ENCODE measurements at places on chromosomes 1 and 21.

DNA sequence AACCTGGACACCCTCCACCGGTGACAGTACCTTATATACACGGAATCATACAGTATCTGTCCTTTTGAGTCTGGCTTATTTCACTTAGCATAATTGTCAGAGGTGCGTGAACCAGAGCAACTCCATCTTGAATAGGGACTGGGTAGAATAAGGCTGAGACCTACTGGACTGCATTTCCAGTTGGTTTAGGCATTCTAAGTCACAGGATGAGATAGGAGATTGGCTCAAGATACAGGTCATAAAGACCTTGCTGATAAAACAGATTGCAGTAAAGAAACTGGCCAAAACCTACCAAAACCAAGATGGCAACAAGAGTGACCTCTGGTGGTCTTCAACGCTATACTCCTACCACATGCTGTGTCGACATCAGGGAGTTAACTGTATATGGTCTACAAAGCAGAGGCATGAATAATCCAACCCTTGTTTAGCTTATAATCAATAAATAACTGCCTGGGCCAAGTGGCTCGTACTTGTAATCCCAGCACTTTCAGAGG is 1.4 kb upstream of the FDPS start:
- no peak for DNase-seq

DNA sequence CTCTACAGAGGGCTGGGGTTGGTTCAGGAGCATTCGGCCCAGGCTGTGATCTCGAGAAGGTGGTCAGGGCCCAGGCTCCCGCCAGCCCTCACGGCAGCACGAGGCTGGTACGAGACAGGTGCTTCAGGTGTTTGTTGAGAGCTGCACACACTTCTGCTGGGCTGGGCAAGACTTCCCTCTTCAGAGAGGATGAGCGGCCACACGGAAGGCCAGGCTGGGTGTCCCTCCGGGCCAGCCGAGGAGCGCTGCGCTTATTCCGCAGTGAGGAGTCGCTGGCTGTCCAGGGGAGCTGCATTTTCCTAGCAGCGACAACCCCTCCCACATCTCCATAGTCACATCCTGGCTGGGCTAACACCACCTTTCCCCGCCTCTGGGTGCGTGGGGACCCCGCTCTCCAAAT is 50.5 kb downstream of the PDE9A start:
- no peak for DNase-seq

DNA sequence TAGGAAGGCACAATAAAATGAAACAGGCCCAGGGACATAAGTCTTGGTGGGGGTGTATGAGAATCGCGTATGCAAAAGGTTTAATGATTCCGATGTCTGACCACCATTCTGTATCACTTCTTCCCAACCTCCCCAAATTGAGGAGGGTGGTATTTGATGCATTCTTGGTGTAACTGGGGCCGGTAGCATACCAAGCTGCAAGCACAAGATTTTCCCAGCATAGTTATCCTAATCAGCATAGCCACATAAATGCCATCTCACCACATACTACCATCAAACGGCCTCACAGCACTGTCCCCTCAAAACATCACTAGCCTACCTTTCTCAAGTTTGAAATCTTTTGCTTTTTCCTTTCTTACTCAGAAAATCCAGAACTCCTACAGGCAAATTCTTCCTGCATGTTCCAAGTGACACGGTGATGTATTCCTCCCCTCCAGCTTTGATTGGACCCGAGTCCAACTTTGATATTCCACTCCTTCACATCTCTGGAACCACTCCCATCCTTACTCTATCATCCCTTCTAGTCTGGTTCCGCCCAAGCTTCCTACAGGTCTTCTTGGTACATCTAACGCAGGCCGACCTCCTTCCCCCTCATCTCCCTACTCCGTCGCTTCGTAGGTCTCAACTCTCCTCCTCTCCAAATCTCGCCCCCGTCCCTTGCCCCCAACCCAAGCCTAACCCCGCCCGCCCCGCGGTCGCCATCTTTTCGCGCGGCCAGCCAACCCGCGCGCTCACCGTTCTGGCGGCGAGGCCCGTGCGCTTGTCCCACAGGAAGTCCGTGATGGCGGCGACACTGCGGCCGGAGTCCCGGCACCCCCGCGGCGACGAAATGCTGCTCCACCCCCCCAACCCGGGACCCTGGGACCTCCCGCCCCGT is 600 bp downstream of the CLK2 start:
- no peak for DNase-seq

DNA sequence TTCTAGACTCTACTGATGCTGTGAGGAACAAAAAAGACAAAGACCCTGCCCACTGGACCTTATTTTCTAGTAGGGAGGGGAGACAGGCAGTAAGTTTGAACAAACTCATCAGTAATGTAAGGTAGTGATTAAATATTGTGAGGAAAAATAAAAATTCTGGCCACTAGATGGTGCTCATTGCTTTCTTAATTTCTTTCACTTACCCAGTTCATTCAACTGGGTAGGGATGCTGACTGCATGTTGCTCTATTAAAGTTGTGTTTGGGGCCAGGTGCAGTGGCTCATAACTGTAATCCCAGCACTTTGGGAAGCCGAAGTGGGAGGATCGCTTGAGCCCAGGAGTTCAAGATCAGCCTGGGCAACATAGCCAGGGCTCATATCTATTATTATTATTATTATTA is 6.3 kb upstream of the KYAT3 start:
- DNase-seq: no peak

GRCh38 chr1:6130596-6130995 is 49.5 kb downstream of the CHD5 start:
- no peak for DNase-seq

- DNase-seq: no peak
These were observed 28.9 kb upstream of the CD5L start for GRCh38 chr1:157870490-157870889.
